ENCODE measurements at places on chromosomes 3 and 15.
A peak's percentile ranks its signal among the peaks of the same experiment; 100 is the strongest.

DNA sequence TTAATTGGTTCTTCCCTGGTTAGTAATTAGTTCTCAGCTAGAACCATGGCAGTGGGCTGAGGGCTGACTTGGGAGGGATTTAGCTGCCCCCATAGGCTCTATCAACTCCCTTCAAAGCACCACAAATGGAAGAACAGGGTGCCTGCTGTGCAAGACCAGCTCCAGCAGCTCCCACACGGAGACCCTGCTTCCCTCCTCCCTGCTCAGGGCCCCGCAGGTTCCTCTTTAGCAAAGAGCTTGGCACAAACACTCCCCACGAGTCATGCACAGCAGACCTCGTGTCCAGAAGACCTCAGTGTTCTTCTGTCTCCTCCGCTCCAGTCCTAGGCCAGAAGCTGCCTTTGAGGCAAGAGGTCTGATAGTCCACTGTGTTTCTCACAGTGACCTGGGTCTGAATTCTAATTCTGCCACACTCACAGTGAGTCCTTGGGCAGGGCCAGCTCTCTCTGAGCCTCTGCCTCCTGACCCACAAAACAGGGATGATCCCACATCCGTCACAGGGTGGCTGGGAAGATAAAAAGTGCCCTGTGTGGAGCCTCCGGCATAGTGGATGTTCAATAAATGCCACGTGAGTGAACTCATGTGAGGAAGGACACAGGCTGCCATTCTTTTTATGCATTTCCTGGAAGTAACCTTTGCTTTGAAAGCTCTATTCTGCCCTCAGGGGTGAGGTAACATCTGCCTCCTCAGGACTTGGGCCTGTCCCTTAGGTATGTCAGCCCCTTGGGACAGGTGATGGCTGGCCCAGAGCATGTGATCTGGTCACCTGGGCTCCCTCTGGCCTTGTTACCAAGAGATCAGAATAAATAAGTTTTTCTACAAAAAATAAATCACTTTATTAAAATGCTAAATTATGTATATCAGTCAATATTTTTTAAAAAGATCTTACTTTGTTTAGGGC, 7.6 kb downstream of the RAB6B start:
- DNase-seq: no peak

DNA sequence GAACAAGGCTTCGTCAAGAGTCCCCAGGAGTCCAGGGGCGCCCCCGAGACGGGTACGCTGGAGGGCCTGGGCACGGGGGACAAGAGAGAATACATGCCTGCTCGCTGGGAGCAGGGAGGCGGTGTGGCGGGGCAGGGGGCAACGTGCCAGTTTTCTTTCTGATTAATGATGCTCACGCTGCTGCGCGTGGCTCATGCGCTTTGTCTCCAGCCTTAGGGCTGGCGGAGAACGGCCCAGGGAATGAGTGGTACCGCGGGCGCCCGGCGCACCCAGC, 408 bp upstream of the ARPP21 start:
- DNase-seq: no peak

- DNase-seq: no peak
Observed at GRCh38 chr15:50181201-50181968, 611 bp upstream of the SLC27A2 start.

DNA sequence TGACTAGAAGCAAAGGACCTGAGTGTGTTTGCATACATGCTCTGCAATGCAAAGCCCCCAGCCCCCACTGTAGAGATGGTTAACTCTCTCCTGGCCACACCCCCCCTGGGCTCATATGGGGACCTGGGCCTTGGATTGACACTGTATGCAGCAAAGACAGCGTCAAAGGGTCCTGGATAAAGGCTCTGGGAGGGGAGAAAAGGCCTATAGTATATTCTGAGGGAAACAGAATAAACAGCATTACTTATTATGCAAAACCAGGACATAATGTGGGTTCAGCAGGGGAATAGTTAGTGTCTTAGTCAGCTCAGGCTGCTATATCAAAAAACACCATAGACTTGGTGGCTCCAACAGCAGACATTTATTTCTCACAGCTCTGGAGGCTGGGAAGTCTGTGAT, 158.7 kb downstream of the APBA2 start:
- peak; percentile 63 for DNase-seq

DNA sequence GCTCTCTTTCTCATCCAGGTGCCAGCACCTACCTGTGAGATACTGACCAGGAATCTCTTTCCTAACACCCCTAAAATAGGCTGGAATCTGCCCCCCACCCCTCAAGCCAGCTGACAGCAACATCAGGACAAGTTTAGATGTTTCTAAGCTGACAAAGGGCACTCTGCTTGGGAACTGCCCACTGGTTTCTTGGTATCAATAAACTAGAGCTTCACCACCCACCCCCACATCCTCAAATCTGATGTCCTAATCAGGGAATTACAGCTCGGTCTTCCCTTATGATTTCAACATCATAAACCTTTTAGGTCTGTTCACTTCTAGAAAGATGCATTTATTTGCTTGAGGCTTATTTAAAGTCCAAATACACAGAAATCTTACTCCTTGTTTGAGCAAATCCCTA, 34.7 kb downstream of the CEP19 start:
- DNase-seq: no peak

DNA sequence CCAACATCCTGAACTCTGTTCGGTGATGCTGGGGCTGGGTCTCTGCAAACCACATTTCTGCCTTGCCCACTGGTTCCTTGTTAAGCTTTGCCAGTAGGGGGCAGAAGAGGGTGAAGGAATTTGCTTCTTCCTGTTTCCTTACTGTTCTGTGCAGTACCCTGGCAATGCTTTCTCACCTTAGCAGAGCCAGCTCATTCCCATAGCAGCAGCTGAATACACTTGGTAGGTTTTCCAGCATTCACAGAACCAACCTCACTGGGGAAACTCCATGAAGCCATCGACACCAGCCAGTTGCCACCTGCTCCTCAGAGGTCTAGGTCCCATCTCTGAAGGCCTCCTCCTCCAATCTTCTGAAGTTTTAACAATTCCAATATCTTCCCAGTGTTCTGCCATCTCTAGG, 308.4 kb downstream of the PDCD6IP start:
- DNase-seq: no peak

GRCh38 chr15:91307601-91308000, 207.5 kb downstream of the SV2B start:
- DNase-seq: no peak

DNA sequence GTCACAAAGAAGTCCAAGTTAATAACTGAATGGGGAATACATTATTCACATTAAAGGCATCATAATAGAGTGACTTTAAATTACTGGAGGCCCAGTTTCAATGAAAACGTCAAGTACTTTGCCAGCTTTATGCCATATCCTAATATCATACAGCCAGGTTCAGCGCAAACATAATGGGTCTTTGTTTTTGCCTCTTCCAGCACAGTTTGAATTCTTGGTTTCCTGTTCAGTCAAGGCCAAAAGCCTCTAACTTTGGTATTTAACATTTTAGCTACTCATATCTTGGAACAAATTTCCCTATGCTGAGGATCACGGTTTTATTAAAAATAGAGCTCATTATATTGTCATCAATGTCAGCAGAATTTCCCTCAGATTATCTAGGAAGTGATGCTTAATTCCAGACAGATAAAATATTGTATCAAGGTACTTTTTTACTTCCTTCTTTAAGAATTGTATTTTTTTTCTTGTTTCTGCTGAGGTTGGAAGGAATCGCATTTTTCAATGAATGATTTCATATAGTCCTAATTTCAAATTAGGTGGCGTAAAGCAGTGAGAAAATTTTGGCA, 269.2 kb downstream of the THRB start:
- no peak for DNase-seq

- DNase-seq: no peak
Observed at GRCh38 chr3:26622621-26623418, at the start of gene LRRC3B. LRRC3B (plus strand) TSS chr3:26622772; CDS start chr3:26709673, 86,901 bp downstream.

DNA sequence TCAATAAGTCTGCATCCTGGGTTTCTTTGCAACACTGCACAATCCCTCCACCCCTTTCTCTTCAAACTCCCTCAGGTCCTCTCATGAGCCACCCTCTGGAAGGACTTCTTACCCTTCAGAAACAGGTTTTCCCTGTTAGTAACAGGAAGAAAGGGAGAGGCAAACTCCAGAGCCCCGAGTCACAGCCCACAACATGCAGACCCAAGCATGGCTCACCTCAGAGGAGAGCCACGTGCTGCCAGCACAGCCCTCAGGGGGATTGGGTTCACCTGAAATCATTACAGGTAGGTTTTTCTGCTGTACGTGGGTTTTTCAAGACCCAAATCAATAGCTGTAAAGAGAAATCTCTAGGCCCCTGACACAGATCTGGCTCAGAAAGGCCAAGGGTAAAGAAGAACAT, 359.7 kb upstream of the ATP10A start:
- DNase-seq: no peak

- no peak for DNase-seq
Observed at GRCh38 chr15:39285071-39285470, 295.8 kb upstream of the THBS1 start.

- no peak for DNase-seq
Observed at GRCh38 chr3:20040548-20041196, 426 bp downstream of the KAT2B start.

GRCh38 chr3:158483701-158484235, 87.2 kb upstream of the MLF1 start:
- DNase-seq: no peak

GRCh38 chr15:78174401-78174800, 25.2 kb downstream of the IDH3A start:
- DNase-seq: no peak

GRCh38 chr15:77581896-77582569, 50.7 kb downstream of the LINGO1 start:
- no peak for DNase-seq

DNA sequence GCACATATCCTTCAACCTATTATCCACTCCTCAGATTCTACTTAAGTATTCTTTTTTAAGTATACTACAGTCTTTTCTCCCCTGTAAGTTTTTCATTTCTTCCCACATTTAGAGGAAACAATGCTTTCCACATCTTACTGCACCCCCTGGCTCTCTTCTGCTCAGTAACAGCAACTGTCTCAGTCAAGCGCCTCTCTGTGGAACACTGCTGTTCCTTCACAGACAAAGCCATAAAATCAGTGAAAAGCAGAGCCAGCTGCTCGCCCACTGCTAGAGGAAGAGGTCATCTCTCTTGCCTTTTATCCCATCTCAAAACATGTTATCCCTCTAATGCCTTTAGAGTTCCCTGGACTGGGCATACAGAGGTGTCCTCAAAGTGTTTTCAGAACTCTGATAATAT, 24.8 kb downstream of the SERP1 start:
- DNase-seq: no peak

GRCh38 chr15:73905225-73905827, 20.9 kb upstream of the LOXL1 start:
- no peak for DNase-seq
